Stimulated activated CD4-positive, alpha-beta T cell treated with anti-CD3 and anti-CD28 coated beads, Interleukin-1b, Interleukin-23, amount 100 ng/mL, for 1 hour (primary cell): ENCODE measurements at places on chromosomes 5 and 9.

DNA sequence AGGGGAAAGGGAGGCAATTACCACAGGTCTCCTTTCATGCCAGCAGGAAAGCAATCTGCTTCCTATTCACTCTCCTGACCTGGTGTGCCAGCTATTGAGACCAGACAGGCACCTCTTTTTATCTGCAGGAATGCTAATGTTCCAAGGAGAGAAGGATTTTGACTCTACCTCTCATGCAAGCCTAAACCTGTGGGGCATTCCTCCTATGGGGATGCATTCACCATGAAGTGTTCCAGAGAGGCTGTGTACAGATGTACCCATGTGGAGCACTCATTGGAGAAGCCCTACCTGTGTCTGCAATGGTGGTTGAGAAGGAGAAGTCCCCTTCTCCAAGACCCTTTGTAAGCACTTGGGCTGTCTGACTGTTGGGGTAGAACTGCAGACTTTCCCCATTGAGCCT is 45.4 kb upstream of the EDIL3 start:
- DNase-seq = no peak

GRCh38 chr5:162683284-162683683 is 615.7 kb downstream of the GABRG2 start:
- no peak for DNase-seq

- DNase-seq = no peak
These were observed 89.6 kb downstream of the FRMD3 start for GRCh38 chr9:83448626-83449025.

GRCh38 chr9:137672907-137673791 is 54.3 kb downstream of the EHMT1 start:
- no peak for DNase-seq

DNA sequence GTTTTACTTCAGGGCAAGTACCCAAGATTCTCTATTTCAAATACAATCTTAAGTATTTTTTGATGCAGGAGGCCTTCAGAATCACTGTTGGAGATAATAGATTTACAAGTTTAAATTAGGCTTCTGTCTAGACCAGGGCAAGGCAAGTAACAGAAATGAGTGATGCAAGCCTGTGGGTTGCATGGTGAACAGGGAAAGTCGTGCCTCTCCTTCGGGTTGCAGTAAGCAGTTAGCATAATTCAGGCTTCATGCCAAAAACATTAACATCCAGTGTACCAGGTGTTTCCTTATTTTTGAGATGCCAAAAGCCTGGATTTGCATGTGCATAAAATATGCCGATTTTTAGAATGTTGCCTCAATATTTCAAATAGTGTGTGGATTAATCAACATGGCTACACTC is 369.0 kb downstream of the CAAP1 start:
- no peak for DNase-seq

DNA sequence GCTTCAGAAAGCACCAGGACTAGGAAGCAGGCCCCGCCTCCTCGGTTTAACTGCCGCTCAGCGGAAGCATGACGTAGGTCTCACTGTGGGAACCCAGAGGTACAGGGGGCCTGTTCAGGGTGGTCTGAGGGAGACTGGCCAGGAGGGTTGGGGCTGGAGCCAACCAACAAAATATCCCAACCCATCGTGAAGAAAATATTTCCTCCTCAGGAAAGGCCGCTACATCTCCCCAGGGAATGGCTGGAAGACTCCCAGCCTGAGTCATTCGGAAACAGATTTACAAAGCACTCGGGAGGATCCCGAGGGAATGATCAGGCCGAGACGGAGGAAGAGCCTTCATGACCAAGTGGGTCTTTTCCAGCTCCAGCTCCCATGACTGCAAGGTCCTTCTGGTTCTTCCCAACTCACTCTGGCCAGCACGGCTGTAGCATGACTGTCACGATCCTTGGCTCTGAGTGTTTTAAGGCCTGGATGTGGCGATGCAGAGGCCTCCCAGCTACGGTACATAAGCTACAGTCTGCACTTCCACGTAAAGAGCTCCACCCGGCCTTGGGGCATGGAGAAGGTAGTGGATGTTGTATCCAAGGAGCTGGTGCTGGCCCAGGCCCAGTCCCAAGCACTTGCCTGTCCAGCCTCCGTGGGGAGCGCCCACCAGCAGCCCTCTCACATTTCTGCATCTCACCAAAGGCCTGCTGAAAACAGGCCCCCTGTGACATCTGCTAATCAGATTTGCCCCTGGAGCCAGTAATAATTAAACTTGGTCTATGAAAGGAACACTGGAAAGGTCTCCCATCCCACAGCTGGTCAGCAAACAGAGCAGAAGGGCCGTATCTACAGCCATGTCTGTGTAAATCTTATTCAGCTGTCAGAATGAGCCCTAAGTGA is 100.6 kb downstream of the LHFPL2 start:
- no peak for DNase-seq

GRCh38 chr5:95667061-95667618 is 15.7 kb downstream of the SPATA9 start:
- DNase-seq = no peak

DNA sequence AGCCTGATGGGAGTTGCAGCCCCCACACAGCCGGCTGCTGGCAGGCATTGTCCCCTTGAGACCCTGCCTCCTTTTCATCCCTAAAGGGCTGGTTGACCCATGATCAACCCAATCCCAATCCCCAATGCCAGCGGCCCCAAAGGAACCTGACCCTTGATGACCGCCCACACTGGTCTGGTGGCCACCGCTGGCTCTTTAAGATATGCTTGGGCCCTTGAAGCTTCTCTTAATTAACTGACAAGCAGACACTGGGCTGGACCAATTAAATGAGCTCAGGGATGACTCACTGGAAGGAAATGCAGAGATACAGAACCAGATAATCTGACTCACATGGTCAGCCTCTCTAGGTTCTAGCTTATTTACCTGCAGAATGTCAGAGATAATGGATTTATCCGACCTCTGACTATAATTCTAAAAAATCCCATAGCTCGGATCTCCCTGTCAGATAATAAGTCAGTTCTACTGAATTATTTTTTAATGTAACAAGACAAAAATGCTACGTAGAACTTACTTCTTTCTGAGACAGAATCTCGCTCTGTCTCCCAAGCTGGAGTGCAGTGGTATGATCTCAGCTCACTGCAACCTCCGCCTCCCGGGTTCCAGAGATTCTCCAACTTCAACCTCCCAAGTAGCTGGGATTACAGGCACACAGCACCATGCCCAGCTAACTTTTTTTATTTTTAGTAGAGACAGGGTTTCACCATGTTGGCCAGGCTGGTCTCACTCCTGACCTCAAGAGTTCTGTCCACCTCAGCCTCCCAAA is 11.1 kb upstream of the MLANA start:
- DNase-seq = no peak

DNA sequence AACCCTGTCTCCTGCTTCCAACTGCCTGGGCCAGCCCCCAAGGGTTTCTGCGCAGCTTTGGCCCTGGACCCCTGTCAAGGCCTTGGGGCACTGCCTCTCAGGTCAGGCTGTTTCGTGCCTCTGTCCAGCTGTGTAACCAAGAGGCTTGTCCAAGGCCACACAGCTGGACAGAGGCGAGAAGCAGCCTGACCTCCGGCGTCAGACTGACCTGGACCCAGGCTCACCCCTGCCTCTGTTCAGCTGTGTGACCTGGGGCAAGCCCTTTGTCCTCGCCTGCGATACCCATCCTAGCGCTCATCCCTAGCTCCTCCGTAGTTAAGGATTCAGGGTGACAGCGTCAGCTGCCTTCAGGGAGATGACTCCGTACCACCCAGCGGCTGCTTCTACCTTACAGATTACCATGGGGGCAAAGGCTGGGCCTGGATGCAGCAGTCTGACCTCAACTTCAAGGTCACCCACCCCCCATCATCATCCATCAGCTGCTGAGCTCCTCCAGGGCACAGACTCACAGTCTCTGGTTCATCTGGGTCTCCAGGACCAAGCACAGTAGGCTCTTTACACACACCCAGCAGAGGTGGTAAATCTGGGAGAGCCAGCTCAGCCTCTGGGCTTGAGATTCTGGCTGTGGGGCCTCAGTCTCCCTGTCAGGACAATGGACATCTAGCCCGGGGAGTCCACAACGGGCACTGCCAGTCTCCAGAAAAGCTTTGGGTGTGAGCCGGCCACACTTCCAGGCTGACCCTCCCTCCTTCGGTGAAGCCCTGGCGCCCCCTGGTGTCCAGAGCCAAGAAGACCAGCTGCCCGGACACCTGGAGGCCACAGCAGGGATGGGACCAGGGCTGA is 7.9 kb downstream of the AK1 start:
- DNase-seq = peak; percentile 69

GRCh38 chr9:115992834-115993233 is 160.8 kb upstream of the PAPPA start:
- DNase-seq = no peak

- no peak for DNase-seq
These were observed 124.2 kb upstream of the TNPO1 start for GRCh38 chr5:72692231-72692637.

DNA sequence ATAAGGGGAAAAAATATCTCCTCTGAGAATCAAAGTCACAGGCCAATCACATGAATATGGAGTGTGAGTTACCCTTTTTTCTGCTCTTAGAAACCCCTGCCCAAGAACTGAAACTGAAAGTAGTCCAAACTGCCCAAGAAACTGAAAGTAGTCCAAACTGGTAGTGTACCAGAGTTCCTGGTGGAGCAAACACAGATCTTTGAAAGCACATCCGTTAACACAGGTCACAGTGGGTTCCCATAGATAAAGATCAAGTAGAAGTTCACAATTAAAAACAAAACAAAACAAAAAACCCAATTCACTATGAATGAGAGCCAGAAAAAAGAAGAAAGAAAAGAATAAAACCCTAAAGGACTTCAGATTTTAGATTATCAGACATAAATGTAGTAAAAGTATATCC is 332.4 kb upstream of the EFNA5 start:
- DNase-seq = no peak
